GM19239 (cell line): ENCODE measurements at places on chromosomes 2 and 18.

GRCh38 chr2:25548601-25549000 is 124.8 kb downstream of the DTNB start:
- no peak for DNase-seq

DNA sequence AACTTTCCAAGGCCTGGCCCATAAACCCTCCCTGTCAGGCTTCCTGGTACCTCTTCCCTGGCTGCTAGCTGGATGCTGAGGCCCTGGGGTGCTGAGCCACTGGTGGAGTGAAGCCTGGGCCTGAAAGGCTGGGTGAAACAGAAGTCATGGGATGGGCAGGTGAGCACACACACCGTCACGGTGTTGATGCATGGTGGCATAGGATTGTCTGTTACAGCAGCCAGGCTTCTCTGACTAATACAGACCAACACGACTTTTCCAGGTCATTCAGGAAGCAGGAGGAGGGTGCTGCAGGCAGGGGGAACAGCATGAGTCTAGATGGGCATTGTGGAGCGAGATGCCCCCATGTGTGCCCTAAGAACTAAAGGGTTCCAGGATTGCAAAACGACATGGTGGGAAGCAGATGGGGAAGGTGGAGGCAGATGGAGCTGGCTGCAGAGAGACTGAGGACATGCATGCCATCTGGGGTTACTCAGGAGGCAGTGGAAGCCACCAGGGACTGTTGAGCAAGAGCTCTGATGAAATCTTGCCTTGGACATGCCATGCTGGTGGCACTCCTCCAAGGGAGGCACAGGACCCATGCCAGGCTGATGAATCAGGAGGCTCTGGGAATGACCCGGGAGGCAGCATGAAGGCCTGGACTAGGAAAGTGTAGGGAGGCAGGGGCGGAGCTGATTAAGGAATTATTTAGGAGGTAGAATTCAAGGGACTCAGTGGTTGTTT is 480.9 kb downstream of the TSN start:
- no peak for DNase-seq

GRCh38 chr2:64629329-64629781 is 24.4 kb downstream of the SERTAD2 start:
- DNase-seq, result no peak

GRCh38 chr2:134117676-134118075 is 136.2 kb upstream of the MGAT5 start:
- DNase-seq, result no peak

DNA sequence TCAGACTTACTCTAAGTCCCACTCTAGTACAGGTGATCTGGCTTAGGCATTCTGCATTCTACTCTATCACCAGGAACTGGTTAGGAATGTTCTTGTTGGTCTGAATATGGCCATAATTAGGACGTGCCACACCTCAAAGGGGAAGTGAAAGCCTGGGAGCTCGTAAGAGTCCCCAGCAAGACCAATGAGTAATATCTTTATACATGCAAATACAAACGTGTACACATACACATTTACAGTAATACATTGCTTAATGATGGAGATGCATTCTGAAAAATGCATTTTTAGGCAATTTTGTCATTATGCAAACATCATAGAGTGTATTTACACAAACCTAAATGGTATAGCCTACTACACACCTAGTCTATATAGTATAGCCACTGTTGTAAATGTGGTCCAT is 19.5 kb upstream of the ERCC3 start:
- no peak for DNase-seq

DNA sequence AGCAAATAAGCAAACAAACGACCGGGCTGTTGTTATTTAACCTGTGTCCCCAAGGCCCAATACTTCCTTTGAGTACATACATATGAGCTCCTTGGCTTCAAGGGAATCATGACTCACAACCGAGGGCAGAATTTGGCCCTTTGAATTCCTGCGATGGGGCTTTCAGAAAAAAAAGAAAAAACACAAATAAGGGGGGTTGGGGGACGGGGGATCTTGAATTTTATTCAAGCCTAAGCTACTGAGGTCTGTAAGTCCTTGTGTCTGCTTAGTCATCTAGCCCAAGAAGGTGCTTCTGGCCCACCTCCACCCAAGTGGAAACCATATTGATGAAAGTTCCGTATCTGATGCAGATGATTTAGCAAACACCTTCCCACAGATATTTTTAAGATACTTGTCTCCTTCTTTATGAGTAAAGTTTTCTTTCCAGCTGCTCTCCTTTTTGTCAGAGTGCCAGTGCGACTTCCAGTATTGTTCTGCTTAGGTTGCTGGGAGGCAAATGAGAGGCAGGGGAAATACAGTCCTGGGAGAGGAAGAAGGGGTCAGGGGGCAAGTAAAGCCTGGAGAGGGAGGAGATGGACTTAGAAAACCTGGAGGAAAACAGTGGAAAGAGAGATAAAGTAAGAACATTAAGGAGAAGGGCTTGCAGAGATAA is 169.6 kb downstream of the ZEB2 start:
- DNase-seq, result no peak

DNA sequence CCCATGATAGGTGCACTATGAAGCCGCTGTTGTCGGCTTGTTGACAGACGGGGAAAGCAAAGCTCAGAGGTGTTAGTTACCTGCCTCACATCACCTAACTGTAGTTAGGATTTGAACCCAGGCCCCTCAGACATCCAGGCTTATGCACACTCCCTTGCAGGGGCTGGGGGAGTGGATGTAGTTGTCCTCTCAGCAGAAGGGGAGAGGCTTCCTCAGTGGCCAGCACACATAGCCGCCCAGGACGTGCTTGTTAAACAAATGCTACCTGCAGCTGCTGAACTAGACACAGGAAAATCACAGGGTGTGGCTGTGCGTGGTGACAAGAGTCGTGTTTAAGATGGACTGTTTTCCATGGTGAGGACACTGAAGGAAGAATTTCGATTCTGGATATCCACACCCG is 39.2 kb downstream of the GREB1 start:
- DNase-seq, result no peak

- DNase-seq, result no peak
These were observed 295.3 kb upstream of the EPAS1 start for GRCh38 chr2:46001741-46002506.

GRCh38 chr2:218437969-218438368 is 19.0 kb downstream of the VIL1 start:
- no peak for DNase-seq

GRCh38 chr2:64807417-64807816 is 153.7 kb upstream of the SERTAD2 start:
- DNase-seq, result no peak

- no peak for DNase-seq
These were observed 490.0 kb downstream of the TXNL1 start for GRCh38 chr18:56148373-56148772.

- DNase-seq, result no peak
These were observed at the start of gene GALR1 for GRCh38 chr18:77249569-77250500. GALR1 (plus strand) TSS chr18:77249848; CDS start chr18:77250549, 701 bp downstream.

GRCh38 chr2:120108749-120109148 is 95.9 kb downstream of the EPB41L5 start:
- no peak for DNase-seq

GRCh38 chr18:63197246-63197869 is 122.2 kb downstream of the BCL2 start:
- no peak for DNase-seq

DNA sequence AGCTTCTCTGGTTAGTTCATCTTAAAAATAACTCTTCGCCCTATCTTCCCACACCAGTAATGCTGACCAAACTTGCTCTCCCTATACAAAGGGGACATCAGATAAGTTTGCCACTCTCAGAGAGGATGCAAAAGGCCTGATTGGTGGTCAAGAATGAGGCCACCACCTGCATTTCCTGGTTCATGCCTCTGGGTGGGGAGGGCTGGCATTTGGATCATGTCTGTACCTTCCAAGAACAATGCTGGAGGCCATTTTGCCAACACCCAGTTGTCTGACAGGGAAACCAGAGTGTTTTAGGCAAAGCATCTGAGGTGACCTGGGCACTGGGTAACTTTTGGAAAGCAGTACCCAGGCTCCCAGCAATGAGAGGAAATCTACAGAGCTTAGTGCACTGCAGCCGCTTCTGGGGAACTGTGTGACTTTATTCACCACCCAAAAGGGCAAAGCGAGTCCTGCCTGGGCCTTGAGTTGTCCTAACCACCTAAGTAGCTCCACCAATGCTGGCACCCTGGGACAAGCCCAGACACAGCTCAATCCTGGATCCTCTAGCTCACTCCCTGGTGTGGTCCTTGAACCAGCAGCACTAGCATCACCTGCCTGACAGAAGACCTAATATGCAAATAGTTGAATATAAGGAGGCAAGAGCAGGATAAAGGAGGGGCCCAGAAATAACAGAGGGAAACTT is 35.1 kb downstream of the CAPN13 start:
- DNase-seq, result no peak

DNA sequence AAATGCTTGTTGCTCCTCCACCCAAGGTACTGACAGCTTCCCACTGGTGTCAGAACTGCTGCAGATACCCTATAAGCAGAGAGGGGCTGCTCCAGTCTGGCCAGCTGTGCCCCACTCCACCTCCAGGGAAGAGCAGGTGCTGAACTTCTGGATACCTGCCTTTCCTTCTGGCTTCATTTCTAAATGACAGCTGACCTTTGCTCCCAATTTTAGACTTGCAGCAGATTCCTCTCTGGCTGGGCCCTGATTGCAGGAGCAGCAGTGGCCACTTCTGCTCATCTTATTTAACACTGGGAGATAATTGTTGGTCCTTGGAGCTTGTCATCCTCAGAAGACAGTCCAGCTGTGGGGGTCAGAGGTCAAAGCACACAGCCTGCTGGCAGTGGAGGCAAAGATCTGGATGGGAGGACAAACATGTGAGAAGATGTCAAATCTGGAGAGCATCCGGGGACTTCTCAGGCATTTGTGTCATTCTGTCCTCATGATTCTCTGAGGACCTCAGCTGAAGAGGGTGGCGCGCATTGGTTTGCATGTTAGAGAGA is 38.9 kb downstream of the SETBP1 start:
- DNase-seq, result no peak

DNA sequence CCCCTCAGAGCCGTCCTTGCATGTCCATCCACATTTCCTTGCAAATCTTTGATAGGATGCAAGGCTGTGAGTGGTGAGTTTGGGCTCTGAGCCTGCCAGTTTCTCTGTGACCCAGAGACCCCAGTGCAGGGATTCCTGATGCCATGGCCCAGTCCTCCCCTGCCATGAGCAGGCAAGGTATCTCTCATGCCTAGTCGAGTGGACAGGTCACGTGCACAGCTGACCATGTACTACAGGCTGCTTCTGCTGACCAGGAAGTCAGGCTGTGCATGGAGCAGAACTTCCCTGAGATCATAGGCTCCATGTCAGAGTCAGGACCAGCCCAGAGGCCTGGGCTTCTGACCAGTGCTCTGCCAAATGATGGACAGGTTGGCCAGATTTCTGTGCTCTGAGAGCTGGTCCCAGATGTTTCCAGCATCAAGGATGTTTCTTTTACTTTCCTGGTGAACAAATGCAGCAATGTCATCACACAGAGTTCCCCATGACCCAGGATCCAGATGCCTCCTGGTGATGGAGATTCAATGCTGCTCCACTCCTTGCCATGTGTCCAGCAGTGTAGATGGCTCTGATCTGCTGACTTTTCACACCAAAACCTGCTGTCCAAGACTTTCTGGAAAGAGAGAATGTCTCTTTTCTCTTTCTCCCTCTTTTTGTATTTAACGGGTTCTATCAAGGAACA is 321.6 kb upstream of the HS6ST1 start:
- no peak for DNase-seq

DNA sequence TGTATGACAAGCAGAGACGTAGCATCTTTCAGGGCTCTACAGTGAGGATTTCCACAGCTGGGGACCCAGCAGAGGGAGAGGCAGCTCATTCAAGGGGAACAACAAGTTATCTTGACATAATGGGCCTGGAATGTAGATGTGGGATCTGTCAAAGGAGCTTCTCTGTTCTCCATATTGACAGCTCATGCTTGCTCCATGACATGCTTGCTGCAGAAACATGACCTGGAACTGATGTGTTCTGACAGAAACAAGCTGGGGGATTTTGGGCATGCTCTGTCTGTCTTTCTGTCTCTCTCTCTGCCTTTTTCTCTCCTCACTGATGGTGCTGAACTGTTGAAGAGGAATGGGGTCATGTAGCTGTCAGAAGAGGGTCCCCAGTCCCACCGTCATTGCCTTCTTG is 79.6 kb downstream of the MMADHC start:
- no peak for DNase-seq

- DNase-seq, result no peak
These were observed 113.2 kb upstream of the ZSWIM2 start for GRCh38 chr2:186962085-186962747.

DNA sequence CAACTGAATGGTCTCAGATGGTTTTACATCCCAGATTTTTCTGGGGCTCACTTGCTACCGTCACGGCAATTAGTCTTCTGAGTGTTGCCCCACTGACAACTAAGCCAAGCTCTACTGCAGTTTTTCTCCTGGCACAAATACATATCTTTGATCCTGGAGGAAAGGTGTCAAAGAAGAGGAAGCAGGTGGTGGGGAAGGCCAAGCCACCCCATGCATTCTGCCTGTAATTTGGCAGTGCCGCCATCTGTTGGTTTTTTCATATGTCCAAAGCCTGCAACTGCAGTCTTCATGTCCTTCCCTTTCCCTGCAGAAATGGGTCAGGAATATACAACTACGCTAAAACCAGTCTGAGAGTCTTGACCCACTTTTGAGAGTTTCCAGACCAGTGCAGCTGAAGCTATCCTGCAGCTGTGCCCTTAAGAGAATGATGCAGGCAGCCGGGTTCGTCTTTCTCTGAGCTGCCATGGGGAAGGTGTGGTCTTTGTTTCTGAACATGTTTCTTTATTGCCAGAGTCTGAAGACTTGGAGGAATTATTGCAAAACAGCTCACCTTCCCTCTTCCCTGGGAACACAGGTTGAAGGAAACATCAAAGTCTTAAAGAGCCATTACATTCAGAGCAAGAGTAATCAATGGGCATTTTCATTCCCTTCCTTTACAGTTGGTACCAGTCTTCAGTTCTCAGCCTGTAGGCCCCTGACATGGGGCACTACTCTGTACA is 71.8 kb upstream of the ATL2 start:
- no peak for DNase-seq

DNA sequence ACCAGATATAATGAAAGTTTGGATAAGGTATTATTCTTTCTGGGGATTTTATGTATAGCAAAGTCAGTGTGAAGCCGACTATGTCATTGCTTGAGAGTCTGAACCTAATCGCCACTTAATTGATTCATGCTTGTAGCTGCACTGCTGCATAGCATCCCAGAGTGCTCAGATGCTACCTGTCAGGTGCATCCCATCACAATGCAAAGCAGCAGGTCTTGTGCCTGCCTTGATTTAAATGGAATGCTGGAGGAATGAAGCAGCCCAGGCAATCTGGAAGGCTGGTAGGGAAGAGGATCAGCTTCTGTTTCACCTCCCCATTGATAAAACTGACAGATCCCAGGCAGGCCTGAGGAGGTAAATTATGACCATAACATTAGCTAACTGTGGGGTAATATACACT is 40.4 kb upstream of the ATIC start:
- DNase-seq, result no peak
